T1000 (cell line): ENCODE measurements at places on chromosomes 3 and 15.

DNA sequence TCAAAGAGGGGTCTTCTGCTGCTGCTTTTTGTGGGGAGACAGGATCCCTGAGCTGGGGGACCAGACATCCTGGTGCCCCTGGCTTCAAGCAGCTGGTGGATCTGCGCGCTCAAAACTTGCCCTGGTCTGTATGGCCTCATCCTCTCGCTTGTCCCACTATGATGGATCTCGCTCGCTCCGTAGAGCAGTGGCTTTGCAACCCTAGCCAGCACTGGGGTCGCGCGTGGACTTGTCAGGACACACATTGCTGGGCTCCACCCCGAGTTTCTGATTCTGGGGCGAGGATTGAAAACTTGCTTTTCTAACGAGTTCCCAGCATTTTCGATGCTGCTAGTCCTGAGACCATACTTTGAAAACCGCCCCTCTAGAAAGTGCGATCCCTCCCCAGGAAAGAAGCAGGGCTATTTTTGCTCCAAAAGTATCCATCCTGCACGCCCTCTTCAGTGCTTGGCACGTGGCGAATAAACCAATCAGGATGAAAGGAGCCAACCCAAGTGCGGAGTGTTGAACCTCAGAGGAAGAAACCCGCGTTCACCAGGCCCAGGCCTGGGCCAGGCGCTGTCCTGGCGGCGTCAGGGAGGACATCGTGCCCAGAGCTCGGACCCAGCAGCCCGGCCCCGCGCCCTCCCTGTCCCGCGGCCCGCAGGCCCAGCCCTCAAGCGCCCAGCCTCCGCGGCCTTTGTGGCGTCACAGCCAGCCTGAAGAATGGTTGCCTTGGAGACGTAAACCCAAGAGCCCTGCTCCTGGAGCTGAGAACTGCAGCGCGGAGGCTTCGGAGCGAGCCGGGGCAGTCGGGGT is at the start of gene CFAP100:
Gene CFAP100, plus strand, starts transcription at position 731 of the 798 bp plus-strand sequence. CDS start 1,092 bp downstream, outside the sequence.
- no peak for DNase-seq

DNA sequence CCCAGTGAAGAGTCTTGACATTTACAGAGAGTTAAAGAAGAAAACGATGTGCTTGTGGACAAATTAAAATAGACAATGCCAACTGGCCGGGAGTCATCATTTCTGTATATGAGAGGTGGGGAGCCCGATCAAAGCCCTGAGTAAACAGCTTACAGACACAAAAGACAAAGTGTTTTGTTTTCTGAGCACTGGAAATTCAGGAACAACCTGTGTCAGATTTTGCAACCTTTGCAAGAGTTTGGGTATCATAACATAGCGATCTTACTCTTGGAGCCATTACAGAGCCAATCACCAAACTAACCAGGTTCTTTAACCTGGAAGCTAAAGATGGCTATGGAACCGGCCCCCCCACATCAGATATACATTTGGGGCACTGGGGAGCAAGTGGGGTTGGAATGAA is 101.9 kb upstream of the LRIG1 start:
- DNase-seq = no peak

DNA sequence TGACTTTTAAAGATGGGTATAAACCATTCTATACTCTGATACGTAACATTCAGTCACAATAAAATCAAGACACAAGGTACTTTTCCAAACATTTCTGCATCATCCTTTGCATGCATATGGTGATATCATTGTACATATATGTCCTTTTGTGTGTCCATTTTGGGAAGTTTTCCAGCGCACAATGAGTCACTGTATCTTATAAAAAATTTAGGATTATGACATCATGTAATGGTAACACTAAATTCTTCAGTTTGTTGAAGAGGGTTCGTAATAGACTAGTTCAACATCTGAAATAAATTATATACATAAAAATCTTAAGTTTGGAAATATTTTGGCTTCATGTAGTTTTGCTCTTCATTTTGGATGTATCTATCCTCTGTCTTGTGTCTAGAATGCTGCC is 480.9 kb downstream of the ROBO1 start:
- DNase-seq = no peak

- DNase-seq = no peak
Observed at GRCh38 chr3:142065344-142065743, 84.0 kb downstream of the TFDP2 start.

- no peak for DNase-seq
Observed at GRCh38 chr15:86772369-86773059, 692.8 kb downstream of the AGBL1 start.
